ENCODE measurements at places on chromosomes 13 and 19.
A peak's percentile ranks its signal among the peaks of the same experiment; 100 is the strongest.

DNA sequence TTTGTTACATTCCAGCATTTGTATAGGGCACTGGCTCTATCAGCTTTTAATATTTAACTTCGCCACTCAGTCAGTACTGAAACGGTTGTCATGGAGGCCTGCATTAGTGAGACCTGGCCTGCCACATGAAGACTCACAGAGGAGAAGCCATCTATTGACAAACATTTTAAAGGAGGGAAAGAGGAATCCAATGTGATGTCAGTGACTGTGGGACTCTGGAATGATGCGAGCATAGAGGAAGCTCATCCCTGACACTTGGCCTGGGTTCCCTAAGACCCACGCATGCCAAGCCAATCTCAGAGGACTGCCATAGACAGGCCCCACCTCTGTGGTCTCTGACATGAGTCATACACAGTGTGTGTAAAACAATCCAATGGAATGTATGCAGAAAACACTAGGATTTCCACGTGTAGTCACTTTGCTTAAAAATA lies 7.9 kb upstream of the DPY19L3 start:
- DNase-seq, result no peak

GRCh38 chr19:39139305-39139874 lies 13.8 kb downstream of the PAK4 start:
- no peak for DNase-seq

DNA sequence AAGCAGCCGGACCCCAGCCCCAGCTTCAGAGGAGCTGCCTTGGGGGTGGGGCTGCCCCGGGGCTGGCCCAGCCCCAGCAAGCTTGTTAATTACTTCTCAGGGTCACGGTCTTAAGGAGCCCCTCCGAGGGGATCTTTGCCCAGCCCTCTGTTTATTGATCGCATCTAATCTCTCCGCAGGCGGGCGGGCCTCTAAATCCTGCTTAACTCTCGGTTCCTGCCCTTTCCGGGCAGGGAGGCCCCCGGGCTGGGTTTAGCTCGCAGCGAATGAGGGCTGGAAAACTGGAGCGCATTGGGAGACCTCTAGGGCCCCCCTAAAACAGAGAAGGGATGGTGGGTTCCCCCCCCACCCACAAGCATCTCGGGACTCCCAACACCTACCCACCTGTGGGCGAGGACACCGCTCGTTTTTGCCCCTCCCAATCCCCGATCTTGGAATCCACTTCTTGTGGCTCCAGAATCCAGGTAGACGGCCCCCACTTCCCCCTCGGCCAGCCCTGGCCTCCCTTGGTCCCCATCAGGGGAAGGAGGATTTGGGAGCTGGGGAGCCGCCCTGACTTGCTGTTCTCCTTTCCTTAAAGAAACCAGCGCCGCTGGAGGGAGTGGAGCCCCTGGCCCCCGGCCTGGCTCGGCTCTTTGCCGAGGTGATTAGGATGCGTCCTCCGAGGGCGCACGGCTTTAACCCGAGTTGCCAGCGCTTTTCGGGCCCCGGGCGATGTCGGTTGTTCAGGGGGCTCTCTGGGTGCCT lies 59.5 kb upstream of the ADGRL1 start:
- no peak for DNase-seq

GRCh38 chr19:17393002-17393401 lies 994 bp downstream of the CCDC194 start:
- DNase-seq, result no peak

- no peak for DNase-seq
Observed at GRCh38 chr13:45228002-45228401, 27.2 kb upstream of the KCTD4 start.

DNA sequence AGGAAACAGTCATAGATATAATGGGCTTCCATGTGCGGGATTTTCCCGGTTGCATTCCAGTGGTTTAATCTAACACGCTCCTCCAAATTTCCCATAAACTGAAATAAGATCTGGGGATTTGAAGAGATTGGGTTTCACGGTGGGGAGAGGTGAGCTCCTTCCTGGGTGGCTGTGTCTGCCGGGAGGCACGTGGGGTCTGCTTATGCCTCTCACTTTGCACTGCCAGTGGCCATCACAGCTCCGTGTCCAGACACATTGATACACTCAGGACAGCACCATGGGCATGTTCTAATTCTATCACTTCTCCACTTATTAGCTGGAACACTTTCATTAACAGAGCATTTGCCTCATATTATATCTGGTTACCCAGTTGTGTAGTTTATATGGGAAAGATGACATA lies 73.4 kb downstream of the SOX1 start:
- DNase-seq, result no peak

DNA sequence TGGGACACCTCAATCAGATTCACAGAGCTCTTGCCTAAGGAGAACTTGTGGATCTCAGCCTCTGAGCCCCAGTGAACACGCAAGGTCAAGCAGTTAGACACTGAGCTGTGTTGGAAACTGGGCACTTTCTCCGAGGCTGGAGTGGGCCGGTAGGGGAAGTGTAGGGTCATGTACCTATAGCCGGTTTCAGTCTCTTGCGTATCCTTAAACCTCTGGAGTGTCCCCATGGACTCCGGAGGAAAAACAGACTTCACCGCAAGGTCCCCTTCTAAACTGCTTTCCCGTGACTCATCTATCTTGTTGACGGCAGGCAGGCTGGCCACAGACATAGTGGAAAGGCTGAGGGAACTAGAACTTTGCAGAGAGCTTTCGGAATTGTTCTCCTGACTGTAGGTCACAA lies 11.3 kb downstream of the IQCN start:
- no peak for DNase-seq

DNA sequence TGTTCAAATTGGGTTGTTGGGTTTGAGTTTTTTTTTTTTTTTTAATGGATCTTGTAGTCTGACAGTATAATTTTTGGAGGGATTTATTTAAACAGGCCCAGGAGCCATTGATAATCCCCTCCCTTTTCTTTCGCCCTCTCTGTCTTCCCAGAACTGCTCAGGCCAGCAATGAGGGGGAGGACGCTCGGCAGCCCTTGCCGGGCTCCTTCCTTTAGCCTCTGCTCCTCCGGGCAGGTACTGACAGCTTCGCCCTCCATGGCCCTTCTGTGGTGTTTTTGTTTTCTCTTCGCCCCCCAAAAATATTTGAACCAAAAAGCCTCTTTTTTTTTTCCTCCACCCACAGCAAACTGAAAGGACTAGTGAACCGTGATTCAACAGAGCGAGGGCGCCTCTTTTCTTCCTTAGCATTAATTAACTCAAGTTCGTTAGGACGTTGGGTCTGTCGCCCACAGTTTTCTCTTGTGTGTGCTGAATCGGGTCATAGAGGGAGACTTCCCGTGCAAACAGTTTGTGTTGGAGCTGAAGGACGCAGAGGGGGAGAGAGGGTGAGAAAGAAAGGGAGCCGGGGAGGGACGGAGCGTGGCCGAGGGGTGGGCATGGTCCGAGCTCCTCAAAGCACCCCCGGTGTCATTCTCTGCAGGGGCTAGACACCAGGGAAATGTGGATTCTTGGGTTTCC lies 21.5 kb downstream of the NFIX start:
- DNase-seq, result no peak

GRCh38 chr19:18023622-18024251 lies 15.8 kb downstream of the ARRDC2 start:
- peak; percentile 88 for DNase-seq

DNA sequence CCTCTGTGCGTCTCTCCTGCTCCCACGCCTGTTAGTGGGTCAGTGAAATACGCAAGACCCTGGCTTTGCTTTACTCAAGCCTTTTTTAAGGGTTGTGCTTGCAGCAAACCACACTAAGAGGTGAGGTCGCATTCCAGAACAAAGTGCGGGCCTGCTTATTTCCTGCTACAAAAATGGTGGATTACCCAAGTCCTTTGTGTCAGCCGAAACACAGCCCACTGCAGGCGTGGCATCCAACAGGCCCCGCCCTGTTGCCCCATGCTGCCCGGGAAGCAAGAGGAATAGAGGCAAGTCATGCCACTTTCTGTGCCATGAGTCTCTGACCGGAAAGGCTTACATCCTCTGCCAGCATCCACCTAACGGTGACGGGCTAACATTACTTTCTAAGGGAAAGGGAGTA lies 7.7 kb upstream of the IRS2 start:
- DNase-seq, result no peak

GRCh38 chr13:107020393-107020792 lies 452.5 kb upstream of the ARGLU1 start:
- no peak for DNase-seq

GRCh38 chr13:45623516-45624090 lies 8.1 kb upstream of the ERICH6B start:
- no peak for DNase-seq

DNA sequence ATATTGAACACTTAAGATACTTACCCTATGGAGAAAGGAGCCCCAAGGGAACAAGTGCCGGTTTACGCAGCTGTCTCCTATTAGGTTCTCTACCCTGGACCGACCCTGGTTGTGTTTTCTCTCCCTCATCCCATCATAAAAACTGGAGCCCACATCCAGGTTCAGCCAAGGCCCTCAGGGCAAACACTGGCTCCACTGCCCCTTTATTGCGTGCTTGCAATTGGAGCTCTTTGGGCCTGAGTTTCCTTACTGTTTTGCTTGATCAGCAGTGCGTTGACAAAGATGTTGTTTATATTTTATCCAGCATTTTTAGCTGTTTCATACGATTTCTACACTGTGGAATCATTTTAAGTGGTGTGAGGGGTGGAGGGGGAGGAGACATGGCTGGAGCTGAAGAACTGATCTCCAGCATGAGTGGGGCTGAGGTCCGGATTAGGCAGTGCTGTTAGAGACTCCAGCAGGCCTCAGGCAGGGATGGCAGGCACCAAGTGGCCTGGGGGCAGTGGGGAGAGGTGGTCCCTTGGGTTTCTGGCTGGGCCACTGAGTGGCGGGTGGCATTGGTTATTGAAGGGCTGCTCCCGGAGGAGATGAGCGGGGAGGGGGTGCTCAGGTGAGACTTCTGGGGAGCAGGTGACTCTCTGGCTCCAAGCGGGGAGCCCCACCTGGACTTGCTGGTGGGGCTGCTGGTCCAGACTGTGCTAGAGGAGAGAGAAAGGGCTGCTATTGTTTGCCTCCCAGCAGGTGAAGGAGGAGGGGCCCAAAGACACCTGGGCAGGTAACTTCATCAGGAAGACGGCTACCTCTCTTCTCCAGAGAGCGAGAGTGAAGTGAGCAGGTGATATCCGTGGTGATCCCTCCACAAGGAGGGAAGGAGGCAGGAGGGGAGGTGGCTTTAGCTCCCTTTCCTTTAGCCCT lies 62.4 kb upstream of the RNF113B start:
- DNase-seq, result no peak

GRCh38 chr13:50243931-50244330 lies 228.7 kb downstream of the KCNRG start:
- no peak for DNase-seq

DNA sequence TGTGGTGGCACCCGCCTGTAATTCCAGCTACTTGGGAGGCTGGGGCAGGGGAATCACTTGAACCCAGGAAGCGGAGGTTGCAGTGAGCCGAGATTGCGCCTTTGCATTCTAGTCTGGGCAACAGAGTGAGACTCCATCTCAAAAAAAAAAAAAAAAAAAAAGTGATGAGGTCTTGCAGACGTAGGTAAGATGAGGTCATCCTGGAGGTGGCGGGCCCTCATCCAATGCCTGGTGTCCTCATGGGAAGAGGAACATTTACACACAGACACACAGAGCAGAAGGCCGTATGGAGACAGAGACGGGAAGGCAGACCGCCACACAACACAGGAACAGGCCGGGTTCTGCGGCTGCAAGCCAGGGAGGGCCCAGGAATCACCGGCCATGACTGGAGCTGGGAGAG lies 4.4 kb downstream of the CACTIN start:
- DNase-seq, result no peak

GRCh38 chr13:80962855-80963254 lies 621.9 kb upstream of the SPRY2 start:
- DNase-seq, result no peak

DNA sequence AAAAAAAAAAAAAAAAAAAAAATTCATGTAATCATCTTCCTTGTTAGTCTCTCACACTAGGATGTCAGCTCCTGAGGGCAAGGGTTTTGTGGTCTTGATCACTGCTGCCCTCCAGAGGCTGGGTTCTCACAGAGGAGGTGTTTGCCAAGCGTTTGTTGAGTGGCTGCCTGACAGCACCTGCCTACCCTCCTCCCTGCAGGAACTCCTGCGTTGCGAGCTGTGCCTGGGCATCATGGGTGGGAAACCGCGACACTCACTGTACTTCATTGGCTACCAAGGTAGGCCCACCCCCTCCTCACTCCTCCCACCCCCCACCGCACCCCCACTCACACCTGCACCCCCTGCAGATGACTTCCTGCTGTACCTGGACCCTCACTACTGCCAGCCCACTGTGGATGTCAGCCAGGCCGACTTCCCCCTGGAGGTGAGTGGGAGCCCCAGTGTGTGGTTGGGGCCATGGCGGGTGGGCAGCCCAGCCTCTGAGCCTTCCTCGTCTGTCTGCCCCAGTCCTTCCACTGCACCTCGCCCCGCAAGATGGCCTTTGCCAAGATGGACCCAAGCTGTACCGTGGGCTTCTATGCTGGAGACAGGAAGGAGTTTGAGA lies 8.1 kb downstream of the ATG4D start:
- DNase-seq, result no peak

DNA sequence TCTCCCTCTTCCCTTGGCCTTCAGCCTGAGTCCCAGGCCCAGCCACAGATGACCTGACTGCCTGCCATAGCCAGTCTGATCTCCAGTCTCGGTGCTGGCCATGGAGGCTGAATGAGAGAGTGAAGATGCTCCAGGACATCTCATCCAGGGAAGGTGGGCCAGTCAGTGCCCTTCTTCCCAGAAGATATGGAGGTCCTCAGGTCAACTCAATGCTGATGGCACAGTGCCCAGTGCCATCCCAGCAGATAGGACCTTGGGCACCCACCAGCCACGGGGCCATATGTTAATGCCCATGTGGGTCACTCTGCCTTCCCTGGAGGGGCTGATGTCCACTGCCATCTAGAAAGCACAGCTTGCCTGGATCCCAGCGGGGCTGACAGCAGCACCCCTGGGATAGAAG lies 7.2 kb downstream of the VSTM2B start:
- no peak for DNase-seq

DNA sequence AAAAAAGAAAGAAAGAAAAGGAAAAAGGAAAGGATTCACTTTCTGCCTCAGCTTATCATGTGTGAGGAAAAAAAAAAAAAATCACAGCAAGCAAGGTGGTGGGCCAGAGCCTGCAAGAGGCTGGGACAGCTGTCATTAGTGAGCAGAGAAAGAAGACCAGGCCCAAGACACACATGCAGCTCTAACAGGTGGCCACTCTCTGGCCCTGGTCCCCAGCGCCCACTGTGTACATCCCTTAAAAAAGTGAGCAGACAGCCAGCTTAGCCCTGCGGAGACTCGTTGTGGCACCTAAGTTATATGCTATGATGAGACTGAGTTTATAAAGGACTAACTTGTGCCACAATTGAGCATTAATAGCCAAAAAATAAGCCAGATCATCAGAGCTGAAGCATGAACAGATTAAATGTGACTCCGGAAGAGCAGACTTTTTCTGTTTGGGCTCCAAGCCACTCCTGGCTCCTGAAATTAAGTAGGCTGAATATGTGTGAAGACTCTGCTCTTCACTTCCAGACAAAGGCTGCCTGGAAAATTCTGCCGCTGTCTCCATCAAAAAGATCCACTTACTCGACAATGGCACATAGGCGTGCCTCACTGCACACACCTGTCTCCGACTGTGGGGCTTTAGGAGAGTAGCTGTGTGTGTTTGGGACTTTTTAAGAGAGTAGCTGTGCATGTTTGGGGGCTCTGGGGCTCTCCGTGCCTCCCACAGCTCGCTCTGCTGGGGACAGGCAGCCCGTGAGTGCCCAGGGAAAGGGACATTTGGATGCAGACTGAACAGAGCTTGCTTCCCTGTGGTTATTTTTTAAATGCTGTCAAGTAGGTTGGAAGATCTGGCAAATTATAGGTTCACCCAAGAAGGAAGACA lies 55.0 kb downstream of the LATS2 start:
- no peak for DNase-seq

- DNase-seq, result no peak
Observed at GRCh38 chr13:111623743-111624505, 303.5 kb downstream of the TEX29 start.

Data from foreskin melanocyte (primary cell).